ENCODE measurements at places on chromosomes 3 and 15.

DNA sequence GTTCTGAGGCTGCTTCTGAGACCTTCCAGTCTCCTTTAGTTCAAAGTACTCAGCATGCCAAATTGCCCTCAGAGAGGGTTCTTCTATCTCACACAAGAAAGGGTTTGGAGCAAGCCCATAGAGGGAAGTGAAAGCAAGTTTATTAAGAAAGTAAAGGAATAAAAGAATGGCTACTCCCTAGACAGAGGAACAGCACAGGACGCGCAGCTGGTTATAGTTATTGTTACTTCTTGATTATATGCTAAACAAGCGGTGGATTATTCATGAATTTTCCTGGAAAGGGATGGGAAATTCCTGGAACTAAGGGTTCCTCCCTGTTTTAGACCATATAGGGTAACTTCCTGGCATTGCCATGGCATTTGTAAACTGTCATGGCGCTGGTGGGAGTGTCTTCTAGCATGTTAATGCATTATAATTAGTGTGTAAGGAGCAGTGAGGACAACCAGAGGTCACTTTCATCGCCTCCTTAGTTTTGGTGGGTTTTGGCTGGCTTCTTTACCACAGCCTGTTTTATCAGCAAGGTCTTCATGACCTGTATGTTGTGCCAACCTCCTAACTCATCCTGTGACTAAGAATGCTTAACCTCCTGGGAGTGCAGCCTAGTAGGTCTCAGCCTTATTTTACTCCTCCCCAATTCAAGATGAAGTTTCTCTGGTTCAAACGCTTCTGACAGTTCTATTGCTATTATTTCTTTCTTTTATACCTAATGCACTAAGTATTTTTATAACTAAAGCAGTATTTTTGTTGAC lies 26.3 kb downstream of the SCN11A start:
- no peak for DNase-seq

DNA sequence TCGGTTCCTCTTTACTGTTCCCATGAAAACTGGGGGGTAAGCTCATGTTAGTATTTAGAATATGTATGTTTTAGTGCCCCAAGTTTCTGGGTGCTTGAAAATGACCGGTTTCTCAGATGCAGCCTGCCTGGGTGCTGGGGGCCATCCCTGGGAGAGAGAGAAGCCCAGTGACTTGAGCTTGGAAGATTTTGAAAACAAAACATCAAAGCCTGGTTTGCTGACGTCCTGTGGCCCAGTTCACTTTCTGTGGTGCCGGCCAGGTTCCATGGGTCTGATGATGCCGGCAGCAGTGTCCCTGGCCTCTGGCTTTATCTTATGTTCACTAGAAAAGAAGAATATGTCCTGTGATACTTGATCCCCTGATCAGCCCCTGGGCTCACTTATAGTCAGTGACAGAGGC lies 17.1 kb downstream of the APBA2 start:
- no peak for DNase-seq

DNA sequence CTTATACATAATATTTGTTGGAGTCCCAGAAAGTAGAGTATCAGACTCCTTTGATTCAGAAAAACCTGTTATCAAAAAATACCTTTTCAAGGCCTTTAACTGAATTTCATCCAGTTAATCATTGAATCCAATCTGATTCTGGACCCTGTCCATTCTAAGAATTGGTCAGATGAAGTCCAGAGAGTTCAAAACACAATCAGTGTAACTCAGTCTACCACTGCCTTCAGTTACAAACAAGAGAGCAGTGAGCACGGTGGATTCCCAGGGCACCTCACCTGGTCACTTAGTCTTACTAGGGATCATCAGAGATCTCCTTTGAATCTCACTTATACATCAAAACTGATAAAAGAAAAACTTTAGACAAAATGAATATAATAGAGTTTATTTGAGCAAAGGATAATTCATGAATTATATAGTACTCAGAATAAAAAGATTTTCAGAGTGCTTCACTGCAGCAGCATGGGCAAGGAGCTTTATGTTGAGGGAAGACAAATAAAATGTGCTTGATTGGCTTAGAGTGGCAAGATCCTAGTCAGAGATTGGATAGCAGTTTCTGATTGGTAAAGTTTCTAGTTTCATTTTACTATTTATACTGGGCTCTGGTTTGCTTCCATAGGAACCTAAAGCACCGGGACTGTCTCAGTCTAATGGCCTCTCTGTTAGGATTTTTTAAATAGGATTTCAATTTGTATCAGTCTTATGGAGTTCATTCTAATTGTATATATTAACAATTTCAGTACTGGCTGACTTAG lies 474.9 kb upstream of the GOLIM4 start:
- no peak for DNase-seq

DNA sequence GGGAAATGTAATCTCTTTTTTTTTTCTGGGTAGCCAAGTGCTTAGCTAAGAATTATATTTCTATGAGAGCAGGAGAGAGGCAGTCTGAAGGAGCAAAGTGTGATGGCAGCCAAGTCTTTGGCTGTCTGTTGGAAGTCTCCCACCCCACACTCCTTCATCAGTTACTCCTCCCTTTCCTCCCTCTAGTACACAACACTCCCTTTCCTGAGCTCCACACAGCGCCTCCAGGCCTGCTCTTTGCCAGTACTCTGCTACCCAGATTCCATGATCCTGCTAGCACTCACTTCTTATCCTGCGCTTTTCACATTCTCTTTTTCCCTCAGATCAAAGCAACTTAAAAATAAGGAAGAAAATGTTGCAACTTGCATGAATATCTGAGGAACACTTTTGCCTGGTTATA lies 37.4 kb upstream of the SNRK start:
- no peak for DNase-seq

- no peak for DNase-seq
These were observed 27.9 kb downstream of the C3orf18 start for GRCh38 chr3:50539356-50540286.

DNA sequence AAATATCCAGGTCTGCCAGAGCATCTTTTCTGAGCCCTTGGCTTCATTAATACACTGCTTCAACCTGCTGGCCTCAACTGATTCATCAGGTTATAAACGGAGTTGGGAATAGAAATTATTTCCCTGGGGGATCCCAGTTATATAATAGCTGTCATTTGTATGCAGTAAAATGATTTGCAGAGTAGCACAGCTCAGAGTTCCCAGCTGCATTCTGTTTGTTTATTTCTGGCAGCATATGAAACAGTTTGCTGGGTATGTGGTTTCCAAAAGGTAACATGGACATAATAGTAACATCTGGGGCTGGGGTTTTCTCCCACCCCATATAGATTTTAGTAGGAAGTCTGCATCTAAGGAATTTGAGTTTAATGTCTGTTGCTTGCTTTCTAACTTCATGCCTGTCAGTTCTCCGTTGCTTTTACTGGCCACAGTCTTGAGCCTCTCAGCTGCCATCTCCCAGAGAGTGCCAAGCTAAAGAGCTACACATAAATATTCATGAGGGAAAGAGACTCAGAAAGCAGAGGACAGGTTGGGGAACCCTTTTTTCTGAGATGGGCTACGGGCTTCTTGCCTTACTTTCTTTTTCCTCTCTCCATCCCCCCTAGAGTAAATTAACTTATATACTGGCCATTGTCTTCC lies 124.6 kb downstream of the TMEM108 start:
- no peak for DNase-seq

GRCh38 chr3:87173071-87173470 lies 54.0 kb upstream of the CHMP2B start:
- DNase-seq, result peak; percentile 8

DNA sequence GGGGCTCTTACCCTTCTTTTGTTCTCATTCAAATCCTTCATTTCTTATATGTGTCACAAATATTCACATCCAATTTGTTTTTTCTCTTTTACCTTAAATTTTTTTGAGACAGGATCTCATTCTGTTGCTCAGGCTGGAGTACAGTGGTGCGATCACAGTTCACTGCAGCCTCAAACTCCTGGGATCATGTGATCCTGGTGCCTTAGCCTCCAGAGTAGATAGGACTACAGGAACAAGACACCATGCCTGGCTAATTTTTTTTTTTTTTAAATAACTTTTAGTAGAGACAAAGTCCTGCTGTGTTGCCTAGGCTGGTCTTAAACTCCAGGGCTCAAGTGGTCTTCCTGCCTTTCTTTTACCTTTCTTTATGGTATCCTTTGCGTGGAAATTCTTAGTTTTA lies 66.5 kb downstream of the POLR2M start:
- no peak for DNase-seq

DNA sequence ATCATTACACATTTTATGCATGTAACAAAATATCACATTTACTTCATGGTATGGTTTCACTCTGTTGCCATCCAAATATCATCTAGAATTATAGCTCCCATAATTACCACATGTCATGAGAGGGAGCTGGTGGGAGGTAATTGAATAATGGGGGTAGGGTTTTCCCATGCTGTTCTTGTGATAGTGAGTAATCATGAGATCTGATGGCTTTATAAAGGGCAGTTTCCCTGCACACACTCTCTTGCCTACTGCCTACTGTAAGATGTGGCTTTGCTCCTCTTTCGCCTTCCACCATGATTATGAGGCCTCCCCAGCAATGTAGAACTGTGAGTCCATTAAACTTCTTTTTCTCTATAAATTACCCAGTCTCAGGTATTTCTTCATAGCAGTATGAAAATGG lies 123.4 kb downstream of the SATB1 start:
- DNase-seq, result no peak

DNA sequence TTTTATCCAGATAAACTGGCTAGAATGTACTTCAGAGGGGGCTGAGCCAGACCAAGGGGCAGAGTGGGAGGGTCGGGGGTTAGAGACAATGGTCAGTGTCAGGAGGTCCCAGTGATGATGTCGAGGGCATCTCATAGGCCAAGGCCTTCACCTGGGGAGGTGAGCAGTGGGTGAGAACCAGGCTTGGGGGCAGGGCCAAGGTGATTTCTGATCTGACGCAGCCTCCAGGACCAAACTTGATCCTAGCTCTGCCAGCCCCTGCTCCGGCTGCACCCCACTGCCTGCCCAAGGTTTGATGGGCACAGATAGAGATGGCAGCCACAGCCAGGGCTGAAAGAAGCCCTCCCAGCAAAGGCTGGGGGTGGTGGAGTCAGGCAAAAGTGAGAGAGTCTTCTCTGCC lies 14.9 kb downstream of the XYLB start:
- no peak for DNase-seq

DNA sequence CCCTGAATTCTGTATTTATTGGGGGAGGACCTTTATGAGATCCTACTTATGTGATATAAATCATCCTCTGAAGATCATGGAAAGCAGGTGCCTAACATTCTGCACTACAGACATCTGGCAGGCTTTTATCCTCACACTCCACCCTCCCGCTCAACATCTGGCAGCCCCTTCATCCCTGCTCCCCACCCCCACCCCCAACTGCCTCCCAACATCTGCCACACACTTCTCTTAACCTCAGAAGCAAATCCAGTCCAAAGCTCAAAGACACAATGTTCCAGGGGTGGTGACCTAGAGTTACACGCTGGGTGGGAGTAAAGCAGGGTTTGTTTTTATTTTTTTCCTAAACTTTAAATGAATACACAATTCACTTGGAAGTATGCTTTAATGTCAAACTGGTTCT lies 184.5 kb upstream of the ATP11B start:
- no peak for DNase-seq

DNA sequence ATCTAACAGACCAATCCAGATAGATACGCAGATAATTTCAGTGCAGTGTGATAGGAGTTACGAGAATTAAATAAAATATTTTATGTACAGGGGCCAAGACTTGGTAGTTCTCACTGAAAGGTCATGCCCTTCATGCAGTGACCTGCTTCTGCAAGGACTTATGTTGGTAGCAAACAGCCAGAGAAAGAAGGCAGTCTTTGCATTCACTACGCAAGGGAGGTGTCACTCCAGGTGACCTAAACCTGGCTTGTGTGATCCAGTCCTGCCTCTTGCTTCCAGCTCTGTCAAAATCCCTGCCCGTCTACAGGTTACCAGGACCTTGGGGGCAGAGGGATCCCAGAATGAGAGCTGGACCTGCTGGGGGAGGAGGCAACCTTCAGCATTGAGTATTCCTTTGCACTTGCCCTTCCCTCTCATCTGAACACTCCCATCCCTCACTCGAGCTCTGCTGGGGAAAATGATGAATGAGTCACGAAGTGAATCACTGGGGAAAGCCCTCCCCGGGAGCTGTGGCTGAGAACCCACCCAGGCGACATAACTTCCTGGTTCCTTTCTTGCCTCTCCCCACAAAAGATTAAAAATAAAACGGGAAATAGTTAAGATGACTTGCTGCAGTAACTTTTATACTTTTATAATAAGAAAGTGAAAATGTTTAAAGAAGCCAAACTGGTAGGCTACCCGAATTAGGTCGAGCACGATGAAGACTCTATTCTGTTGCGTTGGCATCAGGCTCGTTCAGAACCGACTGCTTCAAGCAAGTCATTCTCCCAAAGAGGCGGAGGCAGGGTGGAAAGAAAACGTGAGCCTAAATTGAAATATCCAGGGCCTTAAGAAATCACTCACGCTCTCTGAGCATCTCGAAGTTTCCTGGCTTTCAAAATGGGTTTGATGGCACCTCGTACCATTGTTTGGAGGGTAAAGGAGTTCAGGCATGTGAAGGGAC lies 216.1 kb downstream of the SLCO3A1 start:
- DNase-seq, result peak; percentile 55

DNA sequence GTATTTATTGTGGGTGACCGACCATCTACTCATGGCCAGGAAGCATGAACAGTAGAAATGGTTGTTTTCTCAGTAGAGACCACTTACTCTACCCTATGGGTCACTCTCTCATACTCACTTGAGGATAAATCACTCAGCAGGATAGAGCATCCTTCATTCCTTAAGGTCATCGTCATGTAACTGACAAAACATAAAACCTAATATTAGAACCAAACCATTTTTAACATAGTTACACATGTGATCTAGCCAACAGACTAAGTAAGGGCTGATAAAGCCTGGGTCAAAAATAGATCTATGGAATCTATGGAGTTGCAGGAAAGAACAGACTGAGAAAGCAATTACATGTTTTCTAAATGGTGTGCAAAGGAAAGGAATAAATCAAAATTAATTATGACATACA lies 769.1 kb downstream of the NTRK3 start:
- no peak for DNase-seq

DNA sequence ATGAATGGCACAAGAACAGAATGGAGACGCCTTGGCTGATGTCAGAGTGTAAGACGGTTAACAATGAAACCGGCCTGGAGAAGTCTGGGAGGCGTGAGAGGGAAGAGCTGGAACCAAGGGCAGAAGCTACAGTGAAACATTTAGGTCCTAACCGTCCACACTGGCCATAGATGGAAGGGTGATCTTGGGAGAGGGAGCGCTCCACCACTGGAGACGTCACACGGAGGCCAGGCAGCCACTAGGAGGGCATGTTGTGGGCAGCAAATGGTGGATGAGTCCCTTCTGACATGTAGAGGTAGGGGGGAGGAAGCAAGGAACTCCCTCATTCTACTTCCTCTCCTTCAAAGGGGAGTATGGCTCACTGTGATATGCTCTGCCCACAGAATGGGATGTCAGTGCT lies 23.8 kb downstream of the FEM1B start:
- no peak for DNase-seq

- peak; percentile 34 for DNase-seq
These were observed 287.1 kb downstream of the NAALADL2 start for GRCh38 chr3:175146258-175146657.

GRCh38 chr3:51445544-51446280 lies 54.1 kb downstream of the DCAF1 start:
- no peak for DNase-seq

DNA sequence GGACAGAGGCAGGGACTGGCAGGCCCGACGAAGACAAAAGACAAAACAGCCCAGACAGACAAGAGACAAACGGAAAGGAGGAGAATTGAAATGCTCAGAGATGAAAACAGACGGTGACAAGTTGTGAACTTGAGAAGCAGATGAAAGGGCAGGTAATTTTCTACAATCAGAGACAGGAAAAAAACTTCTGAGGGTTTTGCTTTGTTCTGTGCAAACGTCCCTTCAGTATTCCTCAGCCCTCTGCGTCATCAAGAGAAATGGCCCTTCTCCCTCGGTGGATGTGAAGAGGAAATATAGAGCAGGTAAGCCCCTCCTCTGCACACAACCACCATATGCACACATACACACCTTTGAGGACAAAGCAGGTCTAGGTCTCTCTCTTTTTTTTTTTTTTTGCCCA lies 206.6 kb downstream of the UACA start:
- no peak for DNase-seq

Measured in AG10803 (cell line).